ENCODE measurements at places on chromosomes 4 and X. TPM values are rescaled to one million over a fixed set of nuclear protein-coding genes. Genes with fewer than 3 reads are reported as not detected.

GRCh38 chr4:180827232-180828009, 1415.8 kb upstream of the TENM3 start:
- no peak for DNase-seq

Gene SLC2A9
- 1.7 TPM for total RNA-seq

DNA sequence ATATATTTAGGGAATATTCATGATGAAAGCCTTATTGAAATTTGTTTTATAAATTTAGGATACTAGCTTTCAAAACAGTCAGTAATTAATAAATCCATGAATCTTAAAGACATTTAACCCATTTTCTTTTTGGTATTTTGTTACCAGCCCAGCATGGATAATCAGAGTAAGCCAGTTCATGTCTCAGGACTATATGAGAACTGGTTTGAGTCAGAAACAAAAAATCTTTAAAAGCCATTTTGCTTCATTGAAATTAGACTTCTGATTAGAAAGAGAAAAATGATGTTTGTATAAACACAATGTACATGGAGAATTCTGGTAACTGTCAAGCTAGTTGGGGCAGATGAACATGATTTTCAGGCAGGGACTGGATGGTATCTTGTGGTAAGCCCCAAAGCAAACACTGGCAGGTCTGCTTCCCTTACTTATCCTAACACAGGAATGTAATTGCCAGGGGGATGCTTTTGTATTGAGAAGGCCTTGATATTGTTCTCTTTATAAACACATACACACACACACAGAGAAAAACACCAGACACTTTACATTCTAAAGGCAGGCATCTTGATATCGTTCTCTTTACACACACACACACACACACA, 9.4 kb downstream of the ARHGAP10 start:
- DNase-seq = no peak

DNA sequence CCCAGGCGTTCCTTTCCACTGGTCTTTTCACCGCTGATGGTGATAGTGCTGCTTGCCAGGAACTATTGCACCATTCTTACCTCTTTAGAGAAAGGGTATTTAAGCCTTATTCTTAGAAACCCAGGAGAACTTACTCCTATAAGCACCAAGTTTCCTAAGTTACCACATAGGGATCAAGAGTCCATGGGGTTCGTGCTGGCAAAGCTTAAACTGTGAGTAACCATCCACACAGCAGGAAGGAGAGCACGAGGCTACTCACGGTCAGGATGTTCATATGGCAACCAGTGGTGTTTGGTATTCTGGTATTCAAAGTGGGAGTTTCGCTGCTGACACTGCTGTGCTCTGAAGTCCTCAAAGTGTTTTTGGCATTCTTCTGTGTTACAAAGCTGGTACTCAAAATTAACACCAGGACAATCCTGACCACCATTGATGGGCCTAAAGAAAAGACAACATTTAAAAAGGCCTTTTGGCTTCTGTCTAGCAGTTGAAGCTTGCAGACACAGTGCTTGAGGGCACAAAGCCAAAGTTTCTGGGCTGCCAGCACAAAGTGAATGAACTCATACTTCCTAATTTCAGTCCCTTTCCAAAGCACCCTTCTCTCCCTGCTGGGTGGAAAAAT, 256.9 kb downstream of the ADAMTS3 start:
- no peak for DNase-seq

DNA sequence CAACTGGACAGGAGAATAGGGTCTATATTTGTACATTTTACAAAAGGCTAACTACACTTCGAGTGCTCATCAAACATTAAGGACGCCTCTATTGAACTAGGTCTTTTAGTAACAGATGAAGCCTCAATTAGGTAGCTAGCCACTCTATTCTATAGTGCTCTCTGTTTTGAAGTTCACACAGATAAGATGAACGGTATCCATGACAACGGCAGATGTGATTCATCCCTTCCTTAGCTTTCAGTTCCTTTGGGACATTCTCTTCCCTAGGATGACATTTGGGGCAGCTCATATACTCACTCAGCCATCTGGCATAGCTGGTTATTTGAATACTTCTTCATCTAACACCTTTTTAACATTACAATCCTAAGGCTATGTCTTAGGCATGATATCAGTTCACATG, 62.4 kb upstream of the WDFY3 start:
- DNase-seq = no peak

Gene FANCB
- total RNA-seq = 14.6 TPM

Gene MRPL1
- total RNA-seq = 47.2 TPM

GRCh38 chrX:46727441-46727840, 31.5 kb downstream of the SLC9A7 start:
- no peak for DNase-seq

All from activated CD8-positive, alpha-beta T cell treated with anti-CD3 and anti-CD28 coated beads, Interleukin-2, amount 10 ng/mL, durations not matched to agents 7 days and 5 days (primary cell).